ENCODE measurements at places on chromosomes 4 and X. TPM values are rescaled to one million over a fixed set of nuclear protein-coding genes. Genes with fewer than 3 reads are reported as not detected.

GRCh38 chr4:186587416-186588018 lies 32.1 kb upstream of the MTNR1A start:
- DNase-seq = no peak

GRCh38 chr4:65747386-65747785 lies 77.1 kb upstream of the EPHA5 start:
- no peak for DNase-seq

- DNase-seq = no peak
These were observed 25.4 kb downstream of the ELOVL6 start for GRCh38 chr4:110172972-110173371.

GRCh38 chr4:109559983-109560686 lies at the start of gene MCUB:
MCUB (plus strand) TSS chr4:109560246; CDS start chr4:109560338, 92 bp downstream.
- peak; percentile 84 for DNase-seq

DNA sequence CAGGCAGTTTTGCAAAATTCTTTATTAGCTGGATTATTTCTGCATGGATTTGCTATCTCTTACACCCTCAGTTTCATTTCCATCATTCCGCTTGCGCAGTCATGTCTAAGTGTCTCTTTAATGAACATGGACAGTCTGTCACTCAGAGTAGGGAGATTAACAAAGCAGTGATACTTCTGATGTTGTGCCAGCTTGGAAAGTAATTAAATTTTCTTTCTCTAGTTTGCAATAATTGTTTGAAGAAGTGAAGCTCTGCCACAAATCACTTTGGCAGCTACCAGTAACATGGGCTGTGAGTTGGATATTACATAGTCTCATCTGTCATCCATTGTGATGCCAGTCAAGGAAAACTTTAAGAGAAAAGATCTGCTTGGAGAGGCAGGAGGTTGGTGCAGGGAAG lies 324.8 kb upstream of the NWD2 start:
- no peak for DNase-seq

DNA sequence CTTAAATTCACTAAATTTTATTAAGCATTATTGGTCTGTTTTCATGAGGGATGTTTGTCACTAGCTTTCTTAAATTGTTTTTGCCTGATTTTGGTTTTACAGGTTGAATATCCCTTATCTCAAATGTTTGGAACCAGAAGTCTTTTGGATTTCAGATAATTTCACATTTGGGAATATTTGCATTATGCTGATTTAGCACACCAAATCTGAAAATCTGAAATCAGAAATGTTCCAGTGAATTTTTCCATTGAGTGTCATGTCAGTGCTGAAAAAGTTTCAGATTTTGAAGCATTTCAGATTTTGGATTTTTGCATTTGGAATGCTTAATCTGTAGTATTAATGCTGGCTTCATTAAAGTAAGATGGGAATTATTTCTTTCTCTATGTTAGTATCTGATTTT lies 14.7 kb downstream of the FAM193A start:
- no peak for DNase-seq

- DNase-seq = no peak
These were observed 396.2 kb downstream of the INPP4B start for GRCh38 chr4:142449771-142450373.

FGD1 gene
- total RNA-seq = 10.2 TPM

TRPC5OS gene
- not detected for total RNA-seq

UGT2B15 gene
- not detected for total RNA-seq

GATA1 gene
- not detected for total RNA-seq

GPR143 gene
- 1.3 TPM for total RNA-seq

Measured in foreskin keratinocyte (primary cell).